Hepatic stellate cell (primary cell): ENCODE measurements at places on chromosomes 13 and 19.

DNA sequence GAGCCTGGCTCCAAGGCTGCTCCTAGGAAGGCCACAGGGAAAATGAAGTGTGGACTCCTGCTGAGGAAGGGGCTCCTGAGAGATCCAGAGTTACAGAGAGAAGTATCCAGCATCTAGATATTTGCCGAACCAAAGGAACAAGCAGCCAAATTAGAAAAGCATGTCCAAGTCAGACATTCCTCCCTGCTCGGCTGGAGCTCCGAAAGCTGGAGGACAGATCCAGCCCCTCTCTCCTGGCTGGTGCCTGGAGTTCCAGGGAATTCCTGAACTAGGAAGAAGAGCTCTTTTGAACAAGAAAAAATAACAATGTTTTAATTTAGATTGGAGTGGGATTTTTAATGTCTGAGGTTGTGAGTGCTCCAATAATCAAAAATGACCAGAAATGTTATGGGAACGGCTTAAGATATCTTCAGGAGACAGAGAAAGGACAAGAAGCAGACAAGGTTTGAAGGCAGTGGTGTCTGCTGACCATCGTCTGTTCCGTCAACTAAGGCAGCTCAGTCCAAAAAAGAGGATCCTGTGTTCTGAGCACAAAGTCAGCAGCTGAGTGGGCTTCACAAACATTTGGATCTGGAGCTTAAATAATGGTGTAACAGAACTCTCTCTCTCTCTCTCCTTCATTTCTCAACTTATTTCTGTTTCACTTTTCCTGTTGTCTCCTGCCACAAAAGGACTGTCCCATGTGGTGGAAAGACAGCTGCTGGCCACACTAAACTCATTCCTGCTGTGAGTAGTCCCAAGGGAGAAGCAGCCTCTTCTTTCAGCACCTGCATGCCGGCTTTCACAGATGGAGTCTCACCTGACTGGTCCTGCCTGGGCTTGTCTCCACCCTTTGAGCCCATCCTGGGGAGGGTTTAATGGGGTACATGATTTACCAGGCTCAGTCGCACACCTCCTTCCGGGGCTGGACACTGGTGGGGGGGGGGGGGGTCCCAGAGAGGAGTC, 31.5 kb upstream of the IRS2 start:
- DNase-seq: no peak

- DNase-seq: no peak
Observed at GRCh38 chr19:28864024-28864503, 348.9 kb downstream of the UQCRFS1 start.

GRCh38 chr13:114164681-114165429, 14.2 kb upstream of the CFAP97D2 start:
- DNase-seq: no peak

- no peak for DNase-seq
Observed at GRCh38 chr19:17931532-17932191, 1.2 kb upstream of the CCDC124 start.

GRCh38 chr19:56083668-56084067, 37.4 kb downstream of the ZNF787 start:
- no peak for DNase-seq

DNA sequence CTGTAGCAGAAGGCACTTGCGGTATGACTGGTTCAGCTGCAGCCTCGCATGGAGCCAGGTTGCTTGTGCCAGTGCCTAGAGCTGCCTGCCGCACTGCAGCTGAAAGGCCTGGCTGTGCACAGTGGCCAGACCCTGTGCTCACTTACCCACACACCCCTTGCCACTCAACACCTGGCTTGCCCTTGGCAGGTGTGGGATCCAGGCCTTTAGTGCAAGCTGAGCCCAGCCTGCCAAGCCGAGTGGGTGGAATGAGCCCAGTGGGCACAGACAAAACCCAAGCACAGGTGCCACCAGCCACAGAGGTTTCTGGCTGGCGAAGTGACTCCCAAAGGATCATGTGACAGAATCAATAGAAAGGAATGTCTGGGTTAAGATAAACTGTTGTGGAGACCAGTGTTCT, 19.5 kb downstream of the LIG4 start:
- no peak for DNase-seq

- DNase-seq: no peak
Observed at GRCh38 chr13:40456397-40456953, 210.0 kb downstream of the FOXO1 start.

- DNase-seq: no peak
Observed at GRCh38 chr19:5116292-5116691, 147.4 kb downstream of the KDM4B start.

DNA sequence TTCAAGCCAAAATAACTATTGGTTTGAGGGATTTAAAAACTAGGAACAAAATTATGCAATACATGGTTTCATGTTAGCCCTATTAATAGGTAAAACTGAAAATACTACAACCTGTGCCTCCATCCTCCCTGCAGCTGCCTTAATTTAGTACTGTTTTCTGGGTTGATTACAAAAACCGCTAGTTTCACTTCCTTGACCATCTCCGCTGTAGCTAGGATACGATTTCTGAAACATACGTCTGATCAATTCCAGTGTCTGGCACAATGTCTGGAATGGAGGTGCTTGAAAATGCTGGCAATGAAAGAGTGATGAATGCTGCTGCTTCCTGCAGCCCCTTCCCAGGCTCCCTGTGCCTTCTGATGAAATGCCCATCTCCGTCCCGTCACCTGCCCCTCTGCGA, 273.5 kb downstream of the SHISA2 start:
- no peak for DNase-seq

GRCh38 chr13:95568131-95568530, 15.6 kb downstream of the CLDN10 start:
- no peak for DNase-seq

DNA sequence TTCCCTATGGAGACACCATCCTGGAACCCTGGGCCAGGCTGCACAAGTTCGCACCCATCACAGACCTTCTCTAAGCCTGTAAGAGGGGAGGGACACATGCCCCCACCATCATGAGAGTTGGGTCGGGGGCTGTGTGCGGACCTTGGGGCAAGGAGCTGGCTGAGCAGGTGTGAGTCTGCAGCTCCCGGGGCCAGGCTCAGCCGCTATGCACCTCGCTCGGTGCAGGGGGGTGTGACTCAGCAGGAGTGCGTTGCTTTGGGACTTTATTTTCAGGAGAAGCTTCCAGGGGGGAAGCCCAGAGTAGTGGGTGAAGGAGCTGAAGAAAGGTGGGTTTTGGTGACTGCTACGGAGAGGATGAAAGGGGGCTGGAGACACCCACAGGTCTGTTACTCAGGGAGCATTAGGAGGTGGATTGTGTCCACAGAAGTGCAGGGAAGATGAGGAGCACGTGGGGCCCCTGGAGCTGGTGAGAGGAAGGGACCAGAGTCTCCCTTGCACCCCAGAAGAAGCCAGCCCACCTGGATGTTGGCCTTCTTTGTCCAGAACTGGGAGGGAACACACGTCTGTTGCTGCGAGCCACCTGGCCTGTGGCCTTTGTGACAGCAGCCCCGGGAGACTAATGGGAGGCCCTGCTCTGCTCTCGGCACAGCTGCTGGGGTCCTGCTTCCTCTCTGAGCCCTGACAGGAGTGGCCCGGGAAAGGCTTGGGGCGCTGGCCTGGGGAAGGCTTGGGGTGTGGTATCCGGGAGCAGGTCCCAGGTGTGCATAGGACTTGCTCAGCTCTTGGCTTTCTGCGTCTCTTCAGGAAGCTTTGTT, 162.6 kb downstream of the TEX29 start:
- no peak for DNase-seq

DNA sequence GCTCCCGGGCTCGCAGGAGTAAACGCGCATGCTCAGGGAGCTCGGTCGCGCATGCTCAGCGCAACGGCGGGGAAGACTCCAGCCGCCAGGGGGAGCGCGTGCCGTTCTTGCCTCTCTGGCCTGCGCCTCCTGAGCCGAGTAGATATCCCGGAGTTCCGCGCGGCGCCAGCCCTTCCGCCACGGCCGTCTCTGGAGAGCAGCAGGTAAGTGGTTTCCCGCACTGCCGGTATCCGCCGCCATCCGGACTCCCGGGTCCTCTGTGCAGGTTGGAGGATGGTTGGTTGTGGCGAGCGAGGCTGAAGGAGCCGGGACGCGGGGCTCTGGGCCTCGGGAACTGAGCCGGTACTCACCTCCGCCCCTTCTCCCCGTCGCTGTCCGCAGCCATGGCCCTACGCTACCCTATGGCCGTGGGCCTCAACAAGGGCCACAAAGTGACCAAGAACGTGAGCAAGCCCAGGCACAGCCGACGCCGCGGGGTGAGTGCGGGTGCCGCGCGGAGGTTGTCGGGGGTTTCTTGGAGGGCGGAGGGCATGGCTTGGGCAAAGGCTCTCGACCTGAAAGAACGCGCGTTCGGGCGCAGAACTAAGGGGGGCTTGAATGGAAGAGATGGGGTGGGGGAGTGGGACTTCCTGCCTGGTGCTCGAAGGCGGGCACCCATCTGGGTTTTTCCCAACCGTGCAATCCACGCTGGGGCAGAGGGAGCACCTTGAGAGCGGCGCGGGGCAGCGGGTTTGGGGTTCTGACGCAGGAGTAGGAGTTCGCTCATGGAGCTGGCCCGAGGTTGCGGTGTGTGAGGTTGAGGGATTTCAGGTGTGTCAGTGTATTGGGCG, at the start of gene RPL36:
Gene RPL36, plus strand, starts transcription at position 171 of the 830 bp plus-strand sequence. Its CDS starts 213 bp downstream, at position 384.
- peak; percentile 98 for DNase-seq

GRCh38 chr13:24459726-24460125, 52.9 kb downstream of the PARP4 start:
- DNase-seq: no peak

DNA sequence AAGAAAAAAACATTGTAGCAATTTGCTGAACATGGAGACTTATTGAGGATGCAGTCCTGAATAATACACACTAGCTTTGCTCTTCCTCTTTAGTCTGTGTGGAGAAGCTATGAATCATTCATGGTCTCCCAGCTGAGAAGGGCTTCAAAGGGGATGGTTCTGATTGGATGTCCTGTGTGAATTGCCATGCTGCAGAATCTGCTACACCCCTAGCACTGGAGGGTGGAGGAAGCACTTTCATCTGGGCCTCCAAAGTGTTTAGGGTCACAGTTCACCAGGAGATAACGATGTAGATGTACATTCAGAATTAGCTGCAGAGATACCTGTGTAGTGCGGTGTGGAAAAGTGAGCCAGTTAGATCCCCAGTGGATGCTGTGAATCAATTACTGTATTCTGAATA, 321.1 kb upstream of the EDNRB start:
- DNase-seq: no peak

DNA sequence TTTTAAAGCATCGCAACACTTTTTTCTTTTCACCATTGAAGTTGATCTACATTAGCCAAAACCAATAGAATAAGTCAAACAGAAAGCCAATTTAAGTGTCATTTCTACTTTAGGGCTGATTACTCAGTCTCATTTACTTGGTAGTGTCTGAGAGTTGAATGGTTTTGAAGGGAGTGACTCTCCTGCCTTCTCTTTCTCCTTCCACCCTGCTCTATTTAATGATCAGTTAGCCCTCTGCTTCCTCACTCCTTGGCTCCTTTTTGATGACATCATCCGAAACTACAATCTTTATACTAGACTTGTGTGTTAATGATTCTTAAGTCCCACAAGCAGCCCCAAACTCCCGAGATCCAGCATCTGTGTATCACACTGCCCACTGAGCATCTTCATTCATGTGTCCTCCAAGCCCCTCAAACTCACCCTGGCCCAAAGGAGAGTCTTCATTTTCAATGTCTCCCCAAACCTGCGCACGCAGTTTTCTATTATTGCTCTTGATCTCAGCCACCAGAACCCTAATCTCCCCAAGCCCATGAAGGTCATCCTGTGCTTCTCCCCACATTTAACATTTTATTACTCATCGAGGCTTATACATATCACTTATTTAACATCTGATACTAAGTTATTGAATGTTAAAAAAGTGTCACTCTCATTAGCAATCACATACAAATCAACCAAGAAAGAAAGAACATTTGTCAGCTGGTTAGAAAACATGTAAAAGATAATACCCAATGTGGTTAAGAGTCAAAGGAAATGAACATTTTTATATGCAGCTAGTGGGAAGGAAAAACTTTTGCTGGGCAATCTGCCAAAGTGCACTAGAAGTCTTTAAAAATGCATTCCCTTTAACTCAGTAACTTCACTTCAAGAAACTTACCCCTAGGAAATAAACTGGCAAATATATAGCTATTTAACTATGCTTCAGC, 32.2 kb upstream of the ARGLU1 start:
- no peak for DNase-seq

GRCh38 chr19:33325920-33326319, 23.6 kb upstream of the CEBPA start:
- DNase-seq: no peak

DNA sequence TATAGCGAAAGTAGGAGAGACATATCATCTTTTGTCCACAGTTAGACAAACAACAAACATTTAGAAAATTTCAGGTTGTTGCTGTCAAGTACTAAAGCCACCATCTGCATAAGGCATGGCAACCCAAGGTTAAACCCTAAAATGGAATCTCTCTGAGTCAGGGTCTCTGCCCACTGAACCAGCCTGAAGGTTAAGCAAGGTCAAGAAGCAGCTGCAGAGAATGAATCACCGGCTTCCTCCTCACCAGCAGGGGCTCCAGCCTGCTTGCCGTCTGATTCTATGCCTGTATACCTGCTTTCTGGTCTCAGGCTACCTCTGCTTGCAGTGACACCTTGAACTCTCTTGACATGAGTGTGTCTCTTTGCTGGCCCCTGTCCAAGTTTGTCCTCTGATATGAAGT, 726.2 kb upstream of the SGCG start:
- DNase-seq: no peak
